Psoas muscle (tissue), 8 donors: ENCODE measurements at places on chromosomes 3 and 15. TPM values are rescaled to one million over a fixed set of nuclear protein-coding genes. Genes with fewer than 3 reads are reported as not detected.

DNA sequence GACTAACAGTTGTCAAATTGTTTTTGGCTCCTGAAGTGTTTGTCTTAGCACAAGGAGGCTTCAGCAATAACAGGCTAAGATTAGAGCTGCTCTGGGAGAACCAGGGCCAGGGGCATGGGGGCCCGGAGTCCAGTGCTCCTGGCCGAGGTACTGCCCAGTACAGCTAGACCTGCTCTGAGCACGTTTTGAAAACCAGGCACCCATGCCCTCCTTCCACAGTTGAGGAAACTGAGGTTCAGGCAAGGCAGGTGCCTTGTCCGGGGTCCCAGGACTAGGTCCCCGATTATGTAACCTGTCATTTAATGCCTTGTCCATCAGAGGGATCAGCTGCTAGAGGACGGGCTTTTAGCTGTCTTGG is 19.2 kb downstream of the KBTBD13 start:
- no peak for DNase-seq

DNA sequence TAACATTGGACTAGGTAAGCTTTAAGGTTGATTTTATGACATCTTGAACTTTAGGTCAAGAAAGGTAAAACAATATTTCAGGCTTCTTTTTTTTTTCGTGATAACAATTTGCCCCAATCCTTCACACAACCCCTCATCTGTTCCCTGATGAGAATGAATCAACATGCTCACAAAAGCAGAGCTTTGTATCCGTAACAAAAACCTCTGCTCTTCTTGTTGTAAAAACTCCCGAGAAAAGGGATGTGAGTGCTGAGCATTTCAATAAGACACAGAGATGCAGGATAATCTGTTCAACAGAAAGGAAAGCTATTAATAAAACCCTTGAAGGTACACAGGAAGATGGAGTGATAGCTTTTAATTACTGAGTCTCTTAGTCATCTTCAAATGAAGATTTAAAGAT is 94.3 kb downstream of the RAD18 start:
- no peak for DNase-seq

GRCh38 chr3:127124120-127124519 is 68.8 kb upstream of the PRR23E start:
- no peak for DNase-seq

GRCh38 chr15:42471002-42471401 is 19.9 kb downstream of the ZNF106 start:
- no peak for DNase-seq

GRCh38 chr3:117853923-117854668 is 1144.5 kb downstream of the TUSC7 start:
- DNase-seq: no peak

GRCh38 chr15:51585986-51586385 is 36.6 kb downstream of the DMXL2 start:
- no peak for DNase-seq

DNA sequence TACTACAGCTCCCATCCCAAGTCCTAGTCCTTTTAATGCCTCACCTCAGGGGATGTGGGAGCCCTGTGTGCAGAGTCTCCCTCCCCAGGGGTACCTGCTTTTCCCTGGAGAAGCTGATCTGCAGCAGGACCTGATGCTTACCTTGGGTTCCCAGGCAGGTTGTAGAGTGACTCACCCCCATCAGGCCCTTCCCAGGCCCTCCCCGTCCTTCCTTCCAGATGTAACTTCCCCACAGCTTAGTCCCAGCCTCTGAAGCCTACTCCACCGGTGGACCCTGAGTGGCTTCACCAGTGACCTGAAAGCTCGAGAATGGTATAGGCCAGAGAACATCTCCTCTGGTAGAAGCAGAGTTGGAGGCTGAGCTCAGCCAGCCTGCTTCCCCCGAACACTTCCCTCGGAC is 254.2 kb upstream of the STT3B start:
- DNase-seq: no peak

The HTR3E gene
- not detected for total RNA-seq

The FEZF2 gene
- not detected for total RNA-seq

The DNAH1 gene
- total RNA-seq: 4.1 TPM

The RETNLB gene
- total RNA-seq: not detected

The SLC6A20 gene
- 0.27 TPM for total RNA-seq

The CORO2B gene
- total RNA-seq: 3.0 TPM

The DAZL gene
- not detected for total RNA-seq

The SLC12A1 gene
- not detected for total RNA-seq

The MED12L gene
- 0.17 TPM for total RNA-seq

The SH2D7 gene
- total RNA-seq: not detected

The ATP8B4 gene
- 1.0 TPM for total RNA-seq
